MCF 10A (cell line): ENCODE measurements at places on chromosomes 3 and 15. TPM values are rescaled to one million over a fixed set of nuclear protein-coding genes. Genes with fewer than 3 reads are reported as not detected.

GRCh38 chr3:138451595-138452162 lies 17.3 kb downstream of the ESYT3 start:
- no peak for DNase-seq

- DNase-seq: no peak
Observed at GRCh38 chr3:123374016-123374415, 74.9 kb downstream of the ADCY5 start.

DNA sequence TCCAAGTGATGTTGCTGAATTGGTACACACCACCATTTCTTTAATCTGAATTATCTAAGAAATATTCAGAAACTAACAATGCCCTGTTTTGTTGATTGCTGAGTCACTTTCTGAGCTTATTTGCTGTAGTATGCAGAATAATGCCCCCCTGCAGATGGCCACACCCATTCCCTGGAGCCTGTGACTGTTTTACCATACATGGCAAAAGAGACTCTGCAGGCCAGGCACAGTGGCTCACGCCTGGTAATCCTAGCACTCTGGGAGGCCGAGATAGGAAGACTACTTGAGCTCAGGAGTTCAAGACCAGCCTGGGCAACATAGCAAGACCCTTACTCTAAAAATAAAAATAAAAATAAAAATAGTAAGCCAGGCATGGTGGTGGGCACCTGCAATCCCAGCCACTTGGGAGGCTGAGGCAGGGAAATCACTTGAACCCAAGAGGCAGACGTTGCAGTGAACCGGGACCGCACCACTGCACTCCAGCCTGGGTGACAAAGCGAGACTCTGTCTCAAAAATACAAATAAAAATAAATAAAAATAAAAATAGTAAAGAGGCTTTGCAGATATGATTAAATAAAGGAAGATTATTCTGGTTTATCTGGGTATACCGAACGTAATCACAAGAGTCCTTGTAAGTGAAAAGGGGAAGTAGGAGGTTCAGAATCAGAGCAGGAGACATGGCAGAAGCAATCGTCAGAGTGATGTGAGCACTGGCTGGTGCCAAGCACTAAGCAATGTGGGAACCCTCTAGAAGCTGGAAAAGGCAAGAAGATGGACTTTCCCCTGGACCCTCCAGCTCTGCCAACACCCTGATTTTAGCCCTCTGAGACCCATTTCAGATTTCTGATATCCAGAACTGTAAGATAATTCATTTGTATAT lies 19.0 kb downstream of the PCYT1A start:
- peak; percentile 55 for DNase-seq

DNA sequence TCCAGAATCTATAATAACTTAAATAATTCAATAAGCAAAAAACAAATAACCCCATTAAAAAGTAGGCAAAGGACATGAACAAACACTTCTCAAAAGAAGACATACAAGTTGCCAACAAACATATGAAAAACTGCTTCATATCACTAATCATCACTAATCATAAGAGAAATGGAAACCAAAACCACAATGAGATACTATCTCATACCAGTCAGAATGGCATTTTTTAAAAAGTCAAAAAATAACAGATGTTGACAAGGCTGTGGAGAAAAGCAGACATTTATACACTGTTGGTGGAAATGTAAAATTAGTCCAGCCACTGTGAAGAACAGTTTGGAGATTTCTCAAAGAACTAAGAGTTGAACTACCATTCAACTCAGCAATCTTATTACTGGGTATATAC lies 19.5 kb upstream of the ZMAT3 start:
- DNase-seq: no peak

GRCh38 chr15:60961541-60962485 lies 267.3 kb downstream of the RORA start:
- DNase-seq: no peak

DNA sequence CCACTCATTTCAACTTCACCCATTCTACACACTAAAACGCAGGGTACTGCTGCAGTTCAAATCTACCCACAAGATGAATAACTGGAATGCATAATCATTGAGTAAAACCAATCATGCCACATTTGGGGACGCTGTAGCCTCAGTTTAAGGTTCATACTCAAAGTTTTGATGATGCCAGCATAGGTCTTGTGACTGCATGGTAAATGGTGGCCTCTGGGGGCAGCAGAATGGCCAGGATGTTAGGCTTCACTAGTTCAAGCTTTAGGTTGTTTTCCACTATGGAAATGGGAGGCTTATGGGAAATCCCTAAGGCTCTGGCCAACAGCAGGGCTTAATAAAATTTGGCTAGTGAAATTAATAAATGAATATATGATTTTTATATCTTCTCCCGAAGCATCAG lies 104.3 kb upstream of the TSC22D2 start:
- DNase-seq: peak; percentile 39

LAMB2 gene
- total RNA-seq: 224 and 264 TPM in 2 replicates

CYP11A1 gene
- not detected in 2 replicates for total RNA-seq

FAM227B gene
- 5.8 and 6.4 TPM in 2 replicates for total RNA-seq
